ENCODE measurements at places on chromosomes 11 and 22.

DNA sequence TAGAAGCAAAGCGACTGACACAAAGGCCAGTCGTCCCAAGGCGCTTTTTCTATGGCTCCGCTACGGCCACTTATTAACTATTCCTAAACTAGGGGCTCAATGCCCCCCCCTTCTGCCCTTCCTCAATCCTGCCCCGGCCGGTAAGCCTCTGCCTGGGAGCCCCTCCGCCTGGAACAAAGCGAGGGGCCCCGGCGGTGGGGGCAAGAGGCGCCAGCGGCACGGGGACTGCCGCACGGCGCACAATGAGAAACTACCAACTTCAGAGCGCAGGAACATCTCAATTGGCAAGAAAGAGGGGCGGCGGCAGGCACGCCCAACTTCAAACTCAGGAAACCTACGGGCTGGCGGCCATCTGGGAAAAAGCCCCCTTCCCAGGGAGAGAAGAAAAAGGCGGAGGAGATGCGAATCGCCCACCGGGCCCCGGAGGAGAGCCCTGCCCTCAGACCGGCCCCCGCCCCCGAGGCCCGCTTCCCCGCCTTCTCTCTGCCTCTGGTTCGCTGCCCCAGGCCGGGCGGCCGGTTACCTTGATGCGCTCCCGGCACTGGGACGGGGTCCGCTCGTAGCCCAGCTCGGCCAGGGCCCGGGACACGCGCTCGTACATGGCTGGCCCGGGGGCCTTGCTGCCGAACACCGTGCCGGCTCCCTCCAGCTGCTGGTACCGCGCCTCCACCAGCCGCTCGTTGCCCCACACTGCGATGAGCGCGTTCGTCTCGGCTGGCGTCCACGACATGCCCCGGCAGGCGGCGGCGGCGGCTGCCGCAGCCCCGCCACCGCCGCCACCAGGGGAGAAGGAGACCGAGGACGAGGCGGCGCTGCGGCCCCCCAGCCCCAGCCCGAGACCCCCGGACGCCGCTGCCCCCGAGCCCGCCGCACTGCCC lies 619 bp downstream of the MSANTD2 start:
- DNase-seq = no peak

GRCh38 chr11:73413256-73413655 lies 37.1 kb downstream of the RELT start:
- DNase-seq = no peak

DNA sequence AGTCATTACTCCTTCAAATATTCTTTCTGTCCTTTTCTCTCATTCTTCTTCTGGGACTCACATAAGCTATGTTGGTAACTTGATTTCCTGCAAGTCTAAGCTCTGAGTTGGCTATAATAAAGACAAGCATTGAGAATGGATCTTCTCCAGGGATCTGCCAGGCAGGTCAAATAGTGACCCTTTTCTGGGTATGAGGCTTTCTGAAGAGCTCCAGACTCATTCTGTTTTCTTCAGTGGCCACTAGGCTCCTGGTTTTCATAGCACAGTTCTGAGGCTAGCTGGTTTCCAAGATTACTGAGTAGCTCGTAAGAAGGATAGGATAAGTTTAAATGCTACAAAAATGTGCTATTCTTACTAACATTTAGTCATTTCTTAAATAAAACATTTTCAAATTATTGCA lies 38.3 kb downstream of the TMPRSS5 start:
- DNase-seq = no peak

GRCh38 chr11:116062490-116063171 lies 558.4 kb upstream of the CADM1 start:
- DNase-seq = no peak

DNA sequence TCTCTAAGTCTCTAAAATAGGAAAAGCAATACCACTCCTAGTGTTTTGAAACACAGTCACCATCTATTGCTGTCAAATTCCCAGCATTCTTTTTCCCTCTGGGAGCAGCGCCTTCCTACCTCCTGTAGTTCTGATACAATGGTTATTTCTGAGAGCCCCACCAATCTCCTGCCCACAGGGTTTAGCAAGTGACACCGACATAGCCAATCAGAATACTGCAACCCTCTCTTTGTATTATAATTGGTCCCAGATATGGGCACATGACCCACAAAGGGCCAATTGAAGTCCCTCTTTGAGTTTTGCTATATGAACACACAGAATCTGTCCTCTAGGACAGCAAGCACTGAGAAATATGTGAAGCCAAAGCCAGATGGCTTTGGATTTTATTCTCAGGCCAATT lies 16.9 kb upstream of the ARHGAP42 start:
- no peak for DNase-seq

- no peak for DNase-seq
These were observed 294.2 kb downstream of the NELL1 start for GRCh38 chr11:20963596-20963995.

DNA sequence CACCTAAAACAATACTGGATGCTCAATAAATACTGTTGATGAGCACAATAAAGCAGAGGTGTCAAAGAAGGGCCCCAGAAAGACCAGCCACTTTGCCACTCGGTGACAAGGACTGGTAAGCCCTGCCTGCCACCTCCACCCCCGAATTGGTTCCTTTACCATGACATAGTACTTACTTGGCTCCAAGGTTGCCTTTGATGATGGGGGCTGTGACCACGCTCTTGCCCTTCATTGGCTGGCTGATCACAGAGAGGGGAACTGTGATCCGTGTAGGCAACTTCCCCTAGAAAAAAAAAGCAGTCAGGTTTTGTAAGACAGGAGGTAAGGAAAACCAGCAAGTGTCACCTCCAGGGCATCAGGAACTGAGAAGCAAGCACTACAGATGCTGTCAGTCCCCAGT lies 29.7 kb downstream of the NFRKB start:
- DNase-seq = no peak

DNA sequence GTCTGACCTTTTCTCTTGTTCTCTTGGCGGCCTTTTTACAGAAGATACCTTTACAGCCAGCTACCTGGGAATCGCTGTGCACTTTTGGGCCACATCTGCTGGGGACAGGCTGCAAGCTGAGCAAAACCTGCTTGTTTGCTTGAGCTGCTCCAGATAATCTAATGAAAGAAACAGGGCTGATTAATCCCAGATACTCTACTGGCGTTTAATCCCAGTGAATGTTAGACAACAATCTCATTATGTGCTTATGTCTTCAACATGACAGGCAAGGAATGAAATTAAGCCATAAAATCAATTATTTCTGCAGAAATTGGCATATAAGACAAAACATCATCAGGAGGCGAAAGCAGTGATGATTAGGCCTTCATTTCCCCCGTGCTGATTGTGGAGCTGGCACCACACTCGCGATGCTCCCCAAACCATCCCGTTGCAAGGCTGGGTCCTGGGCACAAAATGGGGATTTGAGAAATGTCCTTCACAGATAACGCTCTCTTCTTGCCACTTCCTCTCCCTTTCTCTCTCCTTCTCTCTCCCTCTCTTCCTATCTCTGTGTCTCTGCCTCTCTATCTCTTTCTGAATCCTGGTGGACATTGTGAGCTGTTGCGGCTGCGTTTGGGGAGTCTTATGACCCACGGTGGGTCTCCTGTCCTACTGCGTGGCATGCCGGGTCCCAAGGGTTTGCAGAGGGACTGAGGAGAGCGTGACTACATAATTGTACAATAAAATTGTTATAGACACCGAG lies 1053.8 kb downstream of the TBC1D22A start:
- no peak for DNase-seq

- DNase-seq = no peak
These were observed 771.7 kb downstream of the TBC1D22A start for GRCh38 chr22:47533961-47534803.

- no peak for DNase-seq
These were observed 43.8 kb upstream of the KCNQ1OT1 start for GRCh38 chr11:2743427-2744110.

DNA sequence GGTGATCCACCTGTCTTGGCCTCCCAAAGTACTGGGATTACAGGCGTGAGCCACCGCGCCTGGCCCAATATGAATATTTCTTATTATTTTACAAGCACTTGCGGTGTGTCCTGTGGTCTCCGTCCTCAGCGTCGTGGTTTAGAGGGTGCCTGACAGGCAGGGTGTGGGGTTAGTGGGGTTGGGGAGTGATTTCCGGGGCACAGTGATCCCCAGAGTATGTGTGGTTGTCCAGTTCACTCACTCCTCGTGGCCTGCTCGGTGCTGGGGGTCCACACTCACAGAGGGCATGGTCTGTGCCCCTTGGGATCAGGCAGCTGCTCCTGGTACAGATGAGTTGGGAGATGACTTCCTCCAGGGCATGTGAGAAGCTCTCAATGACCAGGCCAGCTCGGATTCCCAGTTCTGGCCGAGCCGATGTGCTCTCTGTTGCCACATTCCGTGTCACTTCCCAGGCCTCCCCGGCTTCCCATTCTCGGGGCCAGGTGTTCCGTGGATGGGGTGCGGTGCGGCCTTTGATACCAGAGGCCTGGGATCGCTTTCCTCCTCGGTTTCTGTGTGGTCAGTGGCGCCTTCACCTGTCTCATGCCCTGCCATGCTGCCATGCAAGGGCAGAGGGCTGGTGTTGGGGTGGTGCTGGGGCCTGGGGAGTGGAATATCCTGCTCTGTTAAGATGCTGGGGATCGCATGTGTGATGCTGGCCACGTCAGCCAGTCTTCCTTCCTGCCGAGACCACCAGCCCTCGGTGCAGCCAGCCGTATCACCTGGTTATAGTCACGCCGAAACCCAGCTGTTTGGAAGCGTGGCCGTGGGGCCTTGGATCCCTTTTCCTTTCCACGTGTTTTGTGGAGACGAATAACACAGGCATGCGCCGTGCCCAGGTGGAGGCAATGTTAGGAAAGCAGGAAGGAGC lies 39.6 kb downstream of the PARVB start:
- DNase-seq = no peak

- no peak for DNase-seq
These were observed at the start of gene CHRDL2 for GRCh38 chr11:74731301-74732094. Gene CHRDL2, minus strand, starts transcription at chr11:74731426. Its CDS starts 538 bp downstream, at chr11:74730888.

- DNase-seq = no peak
These were observed 959 bp downstream of the JOSD1 start for GRCh38 chr22:38699784-38700183.

GRCh38 chr11:30960387-30960992 lies 374.3 kb upstream of the MPPED2 start:
- no peak for DNase-seq

DNA sequence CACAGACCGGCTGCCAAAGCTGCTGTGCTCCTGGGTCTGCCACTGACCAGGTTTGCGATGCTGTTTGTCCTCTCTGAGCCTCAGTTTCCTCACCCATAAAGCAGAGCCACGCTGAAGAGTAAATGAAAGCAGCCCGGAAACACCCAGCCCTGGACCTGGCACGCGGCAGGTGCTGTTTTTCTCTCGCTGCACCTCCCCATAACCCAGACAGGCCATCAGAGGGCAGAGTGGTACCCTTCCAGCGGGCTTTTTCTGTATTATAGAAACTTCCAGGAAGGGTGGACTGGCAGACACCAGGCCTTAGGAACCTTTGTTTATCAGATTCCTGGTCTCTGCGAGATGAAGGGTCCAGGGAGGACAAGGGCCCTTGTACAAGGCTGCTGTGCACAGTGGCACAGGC lies 17.9 kb upstream of the FGF19 start:
- no peak for DNase-seq

- no peak for DNase-seq
These were observed 8.2 kb downstream of the TMPRSS5 start for GRCh38 chr11:113697756-113698407.

DNA sequence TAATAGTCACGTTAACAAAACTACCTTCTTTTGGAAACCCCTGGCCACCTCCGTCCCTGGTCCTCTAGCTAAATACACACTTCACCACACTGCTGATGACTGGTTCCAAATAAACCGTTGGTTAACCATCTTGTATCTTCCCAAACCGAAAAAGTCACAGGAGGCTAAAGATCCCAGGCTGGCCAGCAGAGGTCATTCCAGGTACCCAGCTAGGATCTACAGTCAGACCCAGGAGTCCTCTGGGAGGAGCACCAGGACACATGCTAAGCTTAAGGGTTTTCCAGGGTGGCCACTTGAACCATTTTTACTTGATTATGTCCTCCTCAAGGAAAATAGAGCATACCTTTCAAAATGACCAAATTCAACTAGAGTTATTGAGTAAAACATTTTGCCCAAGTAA lies 103.2 kb downstream of the ETS1 start:
- DNase-seq = no peak

DNA sequence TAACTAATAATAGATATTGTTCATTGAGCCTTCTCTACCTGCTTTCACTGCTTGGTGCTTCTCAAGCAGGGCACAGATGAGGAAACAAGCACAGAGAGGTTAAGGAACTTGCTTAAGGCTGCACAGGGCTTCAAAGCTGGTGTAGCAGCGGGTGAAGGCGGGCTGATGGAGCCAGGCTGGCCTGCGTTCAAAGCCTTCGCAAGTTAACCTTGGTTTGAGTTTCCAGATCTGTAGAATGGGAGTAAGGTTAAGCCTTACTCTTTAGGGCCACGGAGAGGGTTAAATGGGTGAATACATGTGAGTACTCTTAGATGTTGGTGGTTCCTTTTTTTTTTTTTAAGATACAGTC lies 36.2 kb upstream of the EIF3D start:
- no peak for DNase-seq

- no peak for DNase-seq
These were observed 104.5 kb downstream of the CTTN start for GRCh38 chr11:70502677-70503467.

DNA sequence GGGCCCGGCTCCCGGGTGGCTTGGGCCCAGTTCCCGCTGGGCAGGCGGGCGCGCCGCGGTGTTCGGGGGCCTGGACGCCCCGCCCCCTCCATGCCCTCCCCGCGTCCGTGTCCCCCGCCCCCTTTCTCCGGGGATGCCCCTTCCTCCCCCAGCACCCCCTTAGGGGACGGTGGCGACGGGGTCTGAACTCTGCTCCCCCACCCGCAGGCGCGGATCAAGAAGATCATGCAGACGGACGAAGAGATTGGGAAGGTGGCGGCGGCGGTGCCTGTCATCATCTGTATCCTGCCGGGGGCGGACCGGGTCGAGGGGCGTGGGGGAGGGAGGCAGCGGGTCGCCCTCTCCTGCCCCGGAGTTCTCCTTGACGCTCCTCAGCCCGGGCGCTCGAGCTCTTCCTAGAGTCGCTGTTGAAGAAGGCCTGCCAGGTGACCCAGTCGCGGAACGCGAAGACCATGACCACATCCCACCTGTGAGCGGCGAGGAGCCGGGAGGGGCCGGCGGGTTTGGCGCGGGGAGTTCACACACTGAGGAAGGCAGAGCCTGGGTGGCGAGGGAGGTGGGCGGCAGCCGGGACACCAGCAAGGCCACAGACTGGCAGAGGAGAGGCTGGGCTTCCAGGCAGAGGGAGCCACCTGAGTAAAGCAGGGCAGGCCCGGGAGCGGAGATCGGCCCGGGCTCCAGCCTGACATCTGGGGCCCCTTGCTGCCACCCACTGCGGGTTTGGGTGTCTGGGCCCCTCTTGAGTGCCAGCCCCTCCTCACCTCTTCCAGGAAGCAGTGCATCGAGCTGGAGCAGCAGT lies 546 bp downstream of the DRAP1 start:
- no peak for DNase-seq

DNA sequence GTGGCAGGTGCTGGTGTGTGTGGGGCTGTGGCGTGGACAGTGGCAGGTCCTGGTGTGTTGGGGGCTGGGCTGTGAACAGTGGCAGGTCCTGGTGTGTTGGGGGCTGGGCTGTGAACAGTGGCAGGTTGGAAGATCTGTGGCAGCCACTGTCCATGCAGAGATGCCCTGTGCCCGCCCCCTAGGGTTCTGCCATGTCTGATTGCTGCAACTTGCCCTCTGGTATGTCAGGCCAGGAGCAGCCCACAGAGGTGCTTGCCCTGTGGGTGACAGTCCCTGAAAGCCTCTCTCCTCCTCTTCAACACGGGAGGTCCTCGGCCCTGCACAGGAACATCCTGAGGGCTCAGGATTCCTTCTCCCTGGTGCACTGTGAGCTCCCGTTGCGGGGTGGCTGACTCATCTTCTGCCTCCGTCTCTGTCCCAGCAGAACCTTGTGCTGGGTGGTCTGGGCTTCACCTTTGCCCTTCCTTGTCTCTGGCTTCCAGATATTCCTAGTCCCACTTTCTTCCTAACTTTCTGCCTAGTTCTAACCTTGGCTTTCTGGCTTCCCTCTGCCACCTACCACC lies 13.5 kb downstream of the OPCML start:
- DNase-seq = no peak
